ENCODE measurements at places on chromosomes 1 and 21.
A peak's percentile ranks its signal among the peaks of the same experiment; 100 is the strongest.

- peak; percentile 63 for DNase-seq
Measured at GRCh38 chr1:156102633-156103511, 11.6 kb upstream of the LMNA start.

DNA sequence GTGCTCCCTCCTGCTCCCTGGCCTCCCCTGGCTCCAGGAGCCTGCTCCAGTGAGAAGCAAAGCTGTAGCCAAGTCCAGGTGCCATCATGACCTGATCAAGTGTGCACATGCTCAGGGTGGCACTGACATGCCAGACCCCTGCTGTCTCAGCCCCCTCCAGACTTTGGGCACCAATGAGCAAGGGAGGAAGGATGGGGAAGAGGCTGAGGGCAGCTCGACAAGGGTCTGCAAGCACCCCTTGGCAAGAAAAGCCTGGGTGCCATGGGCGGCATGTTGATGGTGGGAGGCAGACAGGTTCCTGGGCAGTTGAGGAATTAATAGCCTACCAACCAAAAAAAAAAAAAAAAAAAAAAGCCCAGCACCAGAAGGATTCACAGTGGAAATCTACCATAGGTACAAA lies 942.6 kb upstream of the PRMT6 start:
- DNase-seq, result no peak

DNA sequence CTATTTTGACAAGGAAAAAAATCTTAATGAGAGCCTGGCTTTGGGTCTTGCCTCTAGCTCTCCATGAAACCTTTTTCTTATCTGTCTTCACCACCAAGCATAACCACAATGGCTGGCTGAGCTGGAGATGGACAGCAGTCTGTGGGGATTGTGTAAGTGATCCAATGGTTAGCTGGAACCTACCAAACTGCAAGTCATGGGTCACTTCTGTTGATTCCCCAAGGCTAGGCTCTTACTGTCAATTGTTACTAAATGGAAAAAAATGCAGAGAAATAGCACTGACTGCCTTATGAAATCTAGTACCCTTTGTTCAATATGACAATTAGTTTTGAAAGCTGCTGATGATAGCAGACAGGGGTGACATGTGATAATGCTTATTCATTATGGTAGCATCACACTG lies 359.0 kb downstream of the ST6GALNAC3 start:
- no peak for DNase-seq

- no peak for DNase-seq
Measured at GRCh38 chr1:109521002-109521951, 11.8 kb upstream of the AMIGO1 start.

DNA sequence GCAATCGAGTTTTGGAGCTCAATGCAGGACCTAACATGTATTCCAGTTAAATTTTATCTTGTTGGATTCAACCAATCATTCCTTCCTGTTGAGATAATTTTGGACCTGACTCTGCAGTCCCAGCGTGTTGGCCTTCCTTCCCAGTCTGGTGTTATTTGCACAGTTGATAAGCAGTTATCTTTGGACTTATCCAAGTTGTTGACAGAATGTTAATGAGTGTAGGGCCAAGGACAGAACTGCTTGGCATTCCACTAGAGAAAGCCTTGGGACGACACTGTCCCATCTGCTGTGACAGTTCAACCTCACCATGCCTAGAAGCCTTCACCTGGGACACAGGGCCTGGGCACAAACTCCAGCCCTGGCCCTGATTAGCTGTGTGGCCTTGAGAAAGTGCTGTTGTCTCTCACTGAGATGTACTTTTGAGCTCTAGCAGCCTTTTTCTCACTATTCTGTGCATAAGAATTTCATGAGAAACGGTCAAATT lies 104.1 kb upstream of the SLC25A33 start:
- DNase-seq, result no peak

DNA sequence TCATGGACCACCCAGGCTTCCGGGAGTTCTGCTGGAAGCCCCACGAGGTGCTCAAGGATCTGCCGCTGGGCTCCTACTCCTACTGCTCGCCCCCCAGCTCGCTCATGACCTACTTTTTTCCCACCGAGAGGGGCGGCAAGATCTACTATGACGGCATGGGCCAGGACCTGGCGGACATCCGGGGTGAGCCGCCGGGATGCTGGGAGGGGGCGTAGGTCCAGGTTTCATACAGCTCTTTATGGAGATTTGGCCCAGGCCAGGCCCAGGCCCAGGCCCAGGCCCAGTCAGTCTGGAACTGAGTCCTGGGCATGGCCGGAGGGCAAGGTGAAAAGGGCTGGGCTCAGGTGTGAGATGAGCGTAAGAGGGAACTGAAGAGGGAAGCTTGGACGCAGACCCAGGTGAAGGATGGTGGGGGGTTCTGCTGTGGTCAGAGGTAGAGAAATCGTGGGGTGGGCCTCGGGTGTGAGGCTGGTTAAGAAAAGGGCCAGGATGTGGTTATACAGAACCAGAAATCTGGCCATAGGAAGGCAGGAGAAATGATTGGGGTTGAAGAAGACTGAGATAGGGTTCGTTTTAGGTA lies 23.0 kb downstream of the DISP3 start:
- DNase-seq, result no peak

DNA sequence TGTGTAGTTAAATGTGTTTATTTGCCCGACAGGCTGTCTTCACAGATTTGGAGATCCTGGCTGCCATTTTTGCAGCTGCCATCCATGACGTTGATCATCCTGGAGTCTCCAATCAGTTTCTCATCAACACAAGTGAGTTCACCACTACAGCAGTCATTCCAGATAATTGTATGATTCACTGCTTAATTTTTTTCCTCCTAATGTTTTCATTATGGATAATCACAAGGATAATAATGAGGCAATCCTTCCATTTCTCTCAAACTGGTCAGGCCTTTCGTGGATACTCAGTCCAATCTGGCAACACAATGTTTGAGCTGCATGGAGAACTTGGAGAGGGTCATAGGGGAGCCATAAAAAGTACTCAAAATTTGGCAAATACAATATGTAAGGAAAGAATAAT lies 168.3 kb upstream of the SGIP1 start:
- DNase-seq, result no peak

GRCh38 chr1:226940029-226940805 lies at the start of gene COQ8A:
Gene COQ8A (plus strand): TSS chr1:226940294. CDS start chr1:226961386, 21,092 bp downstream.
- peak; percentile 99 for DNase-seq

DNA sequence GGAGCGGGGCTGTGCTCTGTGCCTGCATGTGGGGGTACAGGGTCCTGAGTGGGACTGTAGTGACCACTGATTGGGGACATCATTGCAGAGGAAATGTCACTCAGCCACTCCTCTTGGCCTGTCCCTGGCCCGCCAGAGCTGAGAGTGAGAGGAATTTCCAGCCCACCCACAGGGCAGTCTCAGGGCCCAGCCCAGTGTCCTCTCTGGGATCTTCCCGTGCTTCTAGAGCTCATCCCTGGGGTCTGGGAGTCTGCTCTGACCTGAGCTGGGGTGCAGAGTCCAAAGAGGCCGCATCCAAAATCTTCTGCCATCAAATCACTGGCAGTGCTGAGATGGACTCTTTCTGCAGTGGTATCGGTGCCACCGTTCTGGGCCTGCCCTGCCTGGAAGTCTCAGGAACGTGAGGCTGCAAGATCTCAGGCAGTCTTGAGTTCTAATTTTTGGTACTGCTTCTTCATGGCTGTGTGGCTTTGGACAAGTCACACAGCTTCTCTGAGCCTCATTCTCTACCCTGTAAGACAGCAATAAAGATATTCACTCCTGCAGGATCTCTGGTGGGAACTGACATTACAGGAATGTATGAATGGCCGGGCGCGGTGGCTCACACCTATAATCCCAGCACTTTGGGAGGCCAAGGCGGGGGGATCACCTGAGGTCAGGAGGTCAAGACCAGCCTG lies 100.8 kb upstream of the TARDBP start:
- no peak for DNase-seq

DNA sequence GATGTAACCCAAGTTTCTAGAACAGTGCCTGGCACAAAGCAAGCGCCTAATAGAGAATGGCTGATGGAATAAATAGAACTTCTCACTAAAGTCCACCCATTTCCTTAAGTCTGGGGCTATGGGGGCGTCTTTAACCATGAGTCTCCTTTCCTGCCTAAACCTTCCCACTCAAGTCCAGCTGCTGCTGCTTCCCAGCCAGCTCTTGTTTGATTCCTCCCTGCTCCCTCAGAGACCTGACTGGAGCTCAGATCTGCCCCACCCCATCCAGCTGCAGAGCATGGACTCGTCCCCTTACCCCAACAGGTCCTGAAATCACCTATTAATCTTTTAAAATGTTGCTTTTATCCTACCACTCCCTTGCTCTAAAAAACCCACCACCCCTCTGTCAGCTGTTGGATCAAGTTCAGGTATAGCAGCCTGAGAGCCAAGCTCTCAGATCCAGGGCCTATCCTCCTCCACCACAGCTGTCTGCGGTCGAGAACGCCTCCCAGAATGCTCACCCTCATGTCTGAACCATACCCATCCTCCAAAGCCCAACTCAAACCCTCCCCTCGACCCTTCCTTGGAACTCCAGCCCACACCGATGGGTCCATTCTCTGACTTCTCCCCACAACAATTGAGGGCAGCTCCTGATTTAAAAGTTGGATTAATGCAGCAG lies 12.8 kb upstream of the GALNT2 start:
- no peak for DNase-seq

DNA sequence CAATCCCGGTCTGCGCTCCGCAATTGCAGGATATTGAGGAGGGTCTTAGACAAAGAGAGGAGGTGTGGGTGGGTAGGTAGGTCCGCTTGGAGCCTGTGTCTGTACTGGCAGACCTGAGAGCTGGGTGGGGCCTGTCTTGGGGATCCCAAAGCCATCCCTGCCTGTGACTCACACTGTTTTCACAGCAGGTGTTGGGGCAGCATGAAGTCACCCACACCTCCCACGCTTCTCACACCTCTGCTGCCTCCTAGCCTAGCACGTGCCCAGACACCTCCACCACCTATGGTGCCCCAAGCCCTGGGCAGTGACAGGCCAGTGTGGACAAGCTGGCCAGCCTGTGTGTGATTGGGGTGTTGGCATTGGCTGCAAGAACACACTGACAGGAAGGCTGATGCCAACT lies 65.7 kb upstream of the ECE1 start:
- DNase-seq, result no peak

DNA sequence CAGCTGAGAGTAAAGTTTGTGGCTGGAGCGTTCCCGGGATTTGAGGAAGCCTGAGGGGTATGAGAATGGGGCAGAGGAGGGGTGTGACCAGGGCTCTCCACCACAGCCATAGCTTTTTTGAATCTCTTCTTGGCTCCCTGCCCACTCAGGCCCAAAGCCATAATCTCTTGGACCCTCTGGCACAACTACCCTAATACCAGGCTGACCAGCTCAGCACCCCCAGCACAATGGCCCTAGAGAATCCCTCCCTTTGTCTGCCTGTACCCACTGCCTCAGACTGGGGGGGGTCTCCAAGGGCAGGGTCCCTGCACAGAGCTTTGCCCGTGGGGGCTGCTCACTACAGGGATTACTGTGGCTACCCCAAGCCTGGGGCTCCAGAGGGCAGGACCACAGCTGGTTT lies 7.5 kb downstream of the DENND4B start:
- no peak for DNase-seq
